ENCODE measurements at places on chromosomes 7 and 10.

- no peak for DNase-seq
These were observed 463.9 kb downstream of the PTPRN2 start for GRCh38 chr7:158123753-158124152.

DNA sequence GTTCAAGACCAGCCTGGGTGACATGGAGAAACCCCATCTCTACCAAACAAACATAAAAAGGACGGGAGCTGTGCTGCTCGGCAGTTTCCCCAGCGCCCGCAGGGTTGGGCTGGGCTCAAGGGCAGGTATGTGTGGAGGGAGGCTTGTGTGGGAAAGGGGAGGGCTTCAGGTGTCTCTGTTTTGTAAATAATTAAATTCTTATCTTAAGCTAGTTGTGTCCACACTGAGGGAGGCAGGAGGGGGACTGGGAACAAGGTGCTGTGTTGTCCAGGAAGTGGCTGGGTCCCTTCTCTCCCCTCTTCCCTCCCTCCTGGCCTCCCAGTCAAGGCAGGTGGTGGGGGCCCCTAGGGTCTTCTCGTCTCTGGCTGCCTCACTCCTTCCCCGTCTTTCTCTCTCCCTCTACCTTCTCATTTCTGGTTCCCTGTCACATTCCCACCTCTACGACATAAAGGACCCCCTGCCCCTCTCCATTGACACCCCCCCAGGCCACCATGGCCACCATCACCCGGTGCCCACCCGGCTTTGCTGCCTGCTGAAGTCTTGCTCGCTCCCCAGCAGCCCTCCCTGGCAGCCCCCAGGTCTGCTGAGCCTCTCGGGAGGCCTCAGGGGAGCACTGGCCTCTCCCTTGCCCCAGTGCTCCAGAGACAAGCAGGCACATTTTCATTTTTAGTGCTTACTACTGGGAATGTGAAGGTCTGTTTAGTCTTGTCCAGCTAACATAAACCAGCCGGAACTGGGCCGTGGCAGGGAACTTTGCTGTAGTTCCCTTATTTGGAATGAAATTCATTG lies 19.3 kb downstream of the NEURL1 start:
- DNase-seq: no peak

DNA sequence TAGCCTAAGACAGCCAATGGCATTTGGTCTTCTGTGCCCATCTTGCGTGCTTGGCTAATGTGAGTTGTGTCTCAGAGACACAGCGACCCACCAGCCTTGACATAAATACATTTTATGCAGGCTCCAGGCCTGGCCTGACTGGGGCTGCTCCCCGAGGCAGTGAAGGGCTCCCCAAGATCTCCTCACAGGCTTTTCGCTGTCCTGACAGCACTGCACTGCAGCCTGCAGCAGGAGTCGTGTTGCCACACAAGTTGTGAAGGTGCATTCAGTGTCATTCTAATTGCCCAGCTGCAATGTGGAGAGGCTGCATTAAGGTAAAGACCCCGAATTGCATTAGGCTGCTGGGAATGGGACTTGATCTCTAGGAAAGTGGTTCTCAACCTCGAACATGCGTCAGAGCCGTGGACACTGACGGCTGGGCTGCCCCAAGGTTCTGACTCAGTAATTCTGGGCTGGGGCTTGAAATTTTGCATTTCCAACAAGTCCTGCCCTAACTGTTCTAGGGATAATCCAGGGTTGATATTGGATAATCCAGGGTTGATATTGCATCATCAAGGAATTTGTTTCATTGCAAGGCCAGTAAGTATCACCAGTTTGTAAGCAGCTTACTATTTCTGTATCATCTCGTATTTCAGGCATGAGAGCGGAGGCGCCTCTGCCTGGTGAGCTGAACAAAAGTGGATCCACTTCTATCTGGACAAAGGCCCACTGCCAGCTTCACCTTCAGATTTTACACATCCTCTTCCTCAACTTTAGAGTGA lies 108.7 kb upstream of the INSIG1 start:
- DNase-seq: no peak

GRCh38 chr7:70104243-70104642 lies 506.0 kb downstream of the AUTS2 start:
- DNase-seq: no peak

DNA sequence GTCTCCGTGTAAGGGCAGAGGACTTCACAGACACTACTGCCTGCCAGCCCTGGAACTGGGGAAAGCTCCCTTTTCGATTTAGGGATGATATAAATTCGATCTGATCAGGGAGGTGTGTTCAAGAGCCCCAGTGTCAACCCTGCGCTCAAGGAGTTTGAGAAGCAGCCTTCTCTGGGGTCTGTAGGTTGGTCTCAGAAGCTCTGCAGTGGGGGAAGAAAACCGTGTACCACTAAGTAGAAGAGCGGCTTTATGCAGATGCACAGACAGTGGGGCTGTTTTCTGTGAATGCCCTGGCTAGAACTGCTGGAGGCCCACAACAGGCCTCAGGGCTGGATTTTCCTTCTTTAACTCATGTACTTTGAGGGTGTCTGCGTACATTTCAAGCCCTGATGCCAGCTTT lies 6.3 kb upstream of the TBX20 start:
- DNase-seq: no peak

DNA sequence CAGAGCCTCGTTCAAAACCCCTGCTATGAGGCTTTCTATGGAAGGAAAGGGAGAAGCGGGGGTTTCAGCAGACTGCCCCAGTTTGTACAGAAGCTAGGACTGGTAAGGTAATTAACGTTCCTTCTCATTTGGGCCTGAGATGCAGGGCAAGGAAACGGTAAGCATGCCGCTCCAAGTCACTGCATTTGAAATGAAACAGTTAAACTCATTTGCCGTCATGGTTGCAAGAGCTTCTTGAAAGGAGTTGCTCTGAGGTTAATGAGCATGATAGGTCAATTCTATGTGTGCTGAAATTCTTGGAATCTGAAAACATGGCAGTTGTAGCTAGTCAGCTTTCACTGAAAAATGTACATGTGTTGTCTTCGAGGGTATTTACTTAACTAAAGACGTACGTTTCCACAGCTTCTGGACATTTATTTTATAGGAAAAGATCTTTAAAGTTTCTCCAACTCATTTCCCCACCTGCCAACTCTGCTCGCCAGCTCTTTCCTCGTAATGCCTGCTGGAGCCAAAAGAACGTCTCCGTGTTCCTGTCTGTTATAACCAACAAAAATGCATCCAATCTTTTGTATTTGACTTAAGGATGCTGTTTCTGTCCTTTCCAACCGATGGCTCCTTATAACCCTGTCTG lies 73.3 kb downstream of the ADAM12 start:
- no peak for DNase-seq

GRCh38 chr7:113199841-113200240 lies 81.5 kb upstream of the SMIM30 start:
- DNase-seq: no peak

DNA sequence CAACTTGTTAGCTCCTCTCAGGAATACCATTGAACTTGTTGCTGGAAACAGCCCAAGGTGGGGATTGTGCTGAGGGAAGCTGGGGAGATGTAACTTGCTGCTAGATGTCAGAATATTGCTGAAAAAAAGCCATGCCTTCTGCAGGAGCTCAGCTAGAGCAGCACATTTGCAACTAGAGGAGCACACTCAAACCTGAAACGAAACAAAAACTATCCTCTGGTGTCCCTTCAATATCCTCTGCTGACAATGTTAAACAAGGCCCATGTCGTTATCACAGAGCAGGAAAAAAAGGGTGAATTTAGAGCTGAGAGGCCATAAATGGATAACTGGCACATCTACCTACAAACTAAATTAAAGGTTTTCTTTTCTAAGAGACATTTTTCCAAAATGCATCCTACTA lies 53.7 kb upstream of the MACC1 start:
- DNase-seq: no peak

DNA sequence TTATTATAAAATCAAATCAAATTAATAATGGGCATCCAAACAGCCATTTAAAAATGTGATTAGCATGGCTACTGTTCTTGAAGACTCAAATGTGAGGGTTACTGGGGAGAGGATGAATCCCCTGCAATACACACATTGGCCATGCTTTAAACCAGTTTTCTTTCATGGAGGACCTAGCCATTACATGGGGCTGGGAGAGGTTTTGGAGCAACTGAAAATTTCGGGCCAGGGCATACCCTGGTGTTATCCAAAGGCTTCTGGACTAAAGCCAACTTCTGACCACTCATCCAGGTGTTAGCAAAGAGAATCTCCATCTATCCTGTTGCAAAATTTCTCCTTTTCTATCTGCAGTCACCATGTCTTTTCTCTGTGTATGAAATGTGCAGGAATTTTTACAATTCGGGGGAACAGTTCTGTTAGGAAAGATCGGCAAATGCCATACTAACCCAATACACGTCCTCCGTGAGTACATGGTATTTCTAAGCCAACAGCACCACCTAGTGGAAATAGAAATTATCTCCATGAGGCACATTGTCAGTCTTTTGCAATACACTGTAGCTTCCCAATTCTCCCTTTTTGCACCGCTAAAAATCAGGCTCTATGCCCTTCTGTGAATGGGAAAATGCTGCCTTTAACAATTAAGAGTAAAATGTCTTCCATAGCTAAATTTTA lies 47.0 kb upstream of the ZNF107 start:
- DNase-seq: no peak

- no peak for DNase-seq
These were observed at the start of gene INA for GRCh38 chr10:103276896-103277712. Gene INA (plus strand): TSS chr10:103277138. CDS start chr10:103277212, 74 bp downstream.

- DNase-seq: no peak
These were observed 49.4 kb downstream of the MRPL32 start for GRCh38 chr7:42981601-42982000.

GRCh38 chr10:99537086-99537988 lies 4.6 kb downstream of the NKX2-3 start:
- no peak for DNase-seq

GRCh38 chr7:29288181-29289091 lies 93.9 kb downstream of the CHN2 start:
- no peak for DNase-seq

- no peak for DNase-seq
These were observed 23.6 kb downstream of the C7orf57 start for GRCh38 chr7:48058990-48059389.

DNA sequence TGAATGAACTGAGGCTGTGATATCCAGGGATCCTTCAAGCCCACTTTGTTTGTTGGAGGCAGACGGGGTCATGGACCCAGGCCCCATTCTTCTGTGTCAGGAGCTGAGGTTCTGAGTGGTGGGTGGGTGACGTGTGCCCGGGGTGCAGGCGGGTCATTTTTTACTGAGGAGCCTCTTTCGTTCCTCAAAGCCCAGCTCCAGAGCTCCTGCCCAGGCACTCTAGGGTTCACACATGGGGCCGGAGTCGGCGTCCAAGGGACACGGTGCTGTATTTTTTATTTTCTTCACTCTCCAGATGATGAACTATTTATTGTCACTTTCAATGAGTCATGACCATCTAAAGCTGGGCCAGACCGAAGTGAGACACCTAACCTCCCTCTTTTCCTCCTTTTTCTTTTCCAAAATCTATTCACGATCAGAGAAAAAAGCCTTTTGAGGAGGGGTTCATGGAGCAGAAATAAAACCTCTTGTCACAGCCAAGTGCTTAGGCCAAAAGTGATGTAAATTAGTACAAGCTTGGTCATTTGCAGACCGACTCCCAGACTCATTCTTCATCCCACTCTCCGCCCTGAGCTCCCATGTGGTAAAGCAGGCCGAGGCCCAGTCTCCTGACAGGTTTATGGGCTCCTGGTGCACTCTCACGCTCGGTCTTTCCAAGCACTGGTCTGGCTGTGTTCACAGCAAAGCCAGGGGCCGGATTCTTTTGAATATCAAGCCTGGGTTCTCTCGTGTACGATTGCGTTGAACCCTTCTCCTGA lies 41.4 kb upstream of the PITRM1 start:
- no peak for DNase-seq

DNA sequence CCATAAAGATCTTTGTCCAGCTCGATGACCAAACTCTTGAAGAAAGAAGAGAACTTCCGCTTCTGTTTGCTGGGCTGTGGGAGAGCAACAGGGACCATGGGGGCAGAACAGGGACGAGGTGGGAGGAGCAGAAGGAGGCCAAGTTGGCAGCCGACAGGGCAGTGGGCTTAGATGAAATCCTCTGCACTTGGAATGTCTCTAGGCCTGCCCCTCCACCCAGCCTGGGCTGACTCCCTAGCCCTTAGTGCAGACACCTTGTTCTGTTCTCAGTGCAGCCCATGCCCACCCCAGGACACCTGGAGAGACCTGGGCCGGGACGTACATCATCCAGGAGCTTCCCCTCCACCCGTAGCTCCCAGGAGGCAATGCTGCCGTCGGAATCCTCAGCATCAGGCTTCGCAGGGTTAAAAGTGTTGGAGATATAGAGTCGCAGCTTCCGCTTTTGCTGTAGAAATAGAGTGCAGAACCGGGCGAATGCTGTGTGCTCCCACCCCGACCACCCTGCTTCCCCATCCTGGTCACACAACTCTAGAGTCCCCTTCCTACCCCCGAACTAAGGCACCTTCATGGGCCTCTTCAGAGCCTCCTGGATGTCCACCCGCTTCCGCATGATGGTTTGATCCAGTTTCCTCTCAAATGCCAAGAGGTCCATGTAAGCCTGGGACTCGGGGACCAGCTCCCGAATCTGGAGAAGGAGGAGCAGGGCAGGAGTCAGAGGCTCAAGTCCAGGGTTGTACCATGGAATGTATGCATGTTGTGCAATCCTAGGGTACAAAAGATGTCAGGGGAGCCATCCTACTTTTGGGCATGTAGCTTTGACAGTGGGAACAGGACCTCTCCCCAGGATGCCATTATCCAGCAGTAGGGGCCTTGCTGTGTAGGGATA lies 6.1 kb downstream of the SMARCD3 start:
- no peak for DNase-seq

- no peak for DNase-seq
These were observed 219.4 kb upstream of the RHOBTB1 start for GRCh38 chr10:61163403-61163802.

DNA sequence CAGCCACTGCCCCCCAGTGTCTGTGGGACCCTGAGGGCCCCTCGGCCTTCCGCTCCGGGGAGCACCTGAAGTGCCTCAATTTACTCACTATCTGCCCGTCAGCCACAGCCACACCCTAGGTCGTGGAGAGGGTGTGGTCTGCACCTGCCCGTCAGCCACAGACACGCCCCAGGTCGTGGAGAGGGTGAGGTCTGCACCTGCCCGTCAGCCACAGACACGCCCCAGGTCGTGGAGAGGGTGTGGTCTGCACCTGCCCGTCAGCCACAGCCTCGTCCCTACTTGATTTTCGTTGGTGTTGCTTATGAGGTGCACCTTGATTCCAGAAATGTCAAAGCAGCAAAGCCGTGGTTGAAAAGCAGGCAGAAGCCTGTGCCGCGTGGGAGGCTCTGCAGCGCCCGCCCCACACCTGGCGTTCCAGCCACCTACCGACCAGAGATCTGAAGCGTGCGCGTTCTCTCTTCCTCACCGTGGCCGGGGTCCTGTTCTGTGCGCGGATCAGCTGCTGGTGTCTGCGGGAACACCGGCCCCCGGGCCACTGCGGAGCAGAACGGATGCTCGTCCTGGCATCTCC lies 101.6 kb downstream of the DYNC2I1 start:
- no peak for DNase-seq

DNA sequence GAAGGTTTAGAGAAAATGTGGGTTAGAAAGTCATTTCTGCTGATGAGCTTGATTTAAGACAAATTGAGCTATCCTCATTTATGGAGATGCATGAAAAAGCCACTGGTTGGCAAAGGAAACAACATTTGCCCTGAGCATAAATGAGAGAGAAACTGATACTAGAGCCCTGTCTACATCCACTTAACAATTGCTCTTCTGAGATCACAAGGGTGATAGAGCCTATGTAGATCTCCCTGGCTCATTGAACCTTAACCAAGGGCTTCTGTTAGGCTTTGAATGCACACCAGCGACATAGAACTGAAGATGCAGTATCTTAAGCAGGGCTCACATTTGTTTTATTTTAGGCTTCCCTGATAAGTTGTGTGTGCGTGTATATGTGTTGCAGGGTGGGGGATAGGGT lies 35.0 kb downstream of the GPR141 start:
- DNase-seq: no peak
